ENCODE measurements at places on chromosomes 11 and 22.

- DNase-seq: no peak
Observed at GRCh38 chr22:27213766-27214581, 556.6 kb downstream of the MIAT start.

DNA sequence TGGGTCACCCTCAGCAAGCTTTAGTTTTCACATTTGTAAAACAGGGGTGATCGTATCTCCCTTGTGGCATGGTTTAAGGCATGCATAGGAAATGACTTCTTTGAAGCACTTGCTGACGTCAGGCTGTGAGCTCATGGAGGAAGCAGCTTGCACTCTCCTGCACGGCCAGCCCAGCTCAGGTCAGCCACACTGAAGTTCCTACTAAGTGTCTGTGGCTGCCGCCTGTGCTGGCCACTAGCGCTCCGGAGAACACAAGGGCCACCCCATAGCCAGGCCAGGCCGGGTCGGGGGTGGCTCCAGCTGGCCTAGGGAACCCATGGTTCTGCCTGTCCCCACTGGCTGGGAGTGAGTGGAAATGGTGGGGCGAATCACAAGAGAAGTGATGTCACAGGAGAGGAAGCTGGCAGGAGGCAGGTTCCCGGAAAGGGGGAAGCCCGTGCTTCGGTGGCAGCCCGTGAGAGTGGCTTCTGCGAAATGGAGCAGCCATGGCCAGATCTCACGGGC lies 28.2 kb downstream of the KCTD17 start:
- DNase-seq: peak; percentile 58

DNA sequence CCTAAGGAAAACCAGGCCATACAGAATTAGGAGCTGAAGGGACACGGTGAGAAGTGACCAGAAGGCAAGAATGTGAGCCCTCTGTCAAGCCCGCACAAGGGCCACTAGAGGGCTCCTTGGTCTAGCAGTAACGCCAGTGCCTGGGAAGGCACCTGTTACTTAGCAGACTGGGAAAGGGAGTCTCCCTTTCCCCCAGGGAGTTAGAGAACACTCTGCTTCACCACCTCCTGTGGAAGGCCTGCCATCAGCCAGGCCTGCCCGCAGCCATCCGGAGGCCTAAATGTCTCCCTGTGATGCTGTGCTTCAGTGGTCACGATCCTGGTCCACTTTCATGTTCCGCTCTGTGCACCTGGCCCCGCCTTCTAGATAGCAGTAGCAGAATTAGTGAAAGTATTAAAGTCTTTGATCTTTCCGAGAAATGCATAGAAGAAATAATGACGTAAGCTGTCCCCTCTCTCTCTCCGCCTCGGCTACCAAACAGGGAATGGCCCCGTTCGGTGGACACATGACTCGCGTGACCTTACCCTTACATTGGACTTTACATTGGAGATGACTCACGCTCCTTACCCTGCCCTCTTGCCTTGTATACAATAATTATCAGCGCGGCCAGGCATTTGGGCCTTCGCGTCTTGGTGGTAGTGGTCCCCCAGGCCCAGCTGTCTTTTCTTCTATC lies 10.7 kb upstream of the GSTP1 start:
- DNase-seq: no peak

DNA sequence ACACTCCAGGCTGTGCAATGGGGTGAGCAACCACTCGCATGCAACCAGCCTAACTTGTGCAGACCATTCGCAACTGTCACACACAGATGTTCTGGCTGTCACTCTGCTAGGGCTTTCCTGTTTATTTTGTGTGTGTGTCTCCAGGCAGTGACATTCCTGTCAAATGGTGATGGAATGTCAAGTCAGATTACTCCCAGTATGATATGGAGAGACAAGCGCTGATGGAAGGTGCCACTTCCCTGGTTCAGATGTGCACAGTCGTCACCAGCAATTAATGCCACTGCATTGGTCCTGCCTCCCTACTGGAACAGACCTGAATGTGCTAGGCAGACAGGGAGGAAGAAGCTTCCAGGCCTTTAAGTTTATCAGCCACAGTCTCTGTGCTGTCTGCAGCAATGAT lies 442.4 kb upstream of the ISX start:
- no peak for DNase-seq

GRCh38 chr11:44300844-44301563 lies 8.9 kb downstream of the ALX4 start:
- no peak for DNase-seq

GRCh38 chr11:126809514-126810289 lies 190.9 kb downstream of the KIRREL3 start:
- no peak for DNase-seq

GRCh38 chr22:24445481-24446259 lies 18.3 kb downstream of the ADORA2A start:
- DNase-seq: no peak
